PC-3 (cell line): ENCODE measurements at places on chromosomes 16 and 17. TPM values are rescaled to one million over a fixed set of nuclear protein-coding genes. Genes with fewer than 3 reads are reported as not detected.
A peak's percentile ranks its signal among the peaks of the same experiment; 100 is the strongest.

DNA sequence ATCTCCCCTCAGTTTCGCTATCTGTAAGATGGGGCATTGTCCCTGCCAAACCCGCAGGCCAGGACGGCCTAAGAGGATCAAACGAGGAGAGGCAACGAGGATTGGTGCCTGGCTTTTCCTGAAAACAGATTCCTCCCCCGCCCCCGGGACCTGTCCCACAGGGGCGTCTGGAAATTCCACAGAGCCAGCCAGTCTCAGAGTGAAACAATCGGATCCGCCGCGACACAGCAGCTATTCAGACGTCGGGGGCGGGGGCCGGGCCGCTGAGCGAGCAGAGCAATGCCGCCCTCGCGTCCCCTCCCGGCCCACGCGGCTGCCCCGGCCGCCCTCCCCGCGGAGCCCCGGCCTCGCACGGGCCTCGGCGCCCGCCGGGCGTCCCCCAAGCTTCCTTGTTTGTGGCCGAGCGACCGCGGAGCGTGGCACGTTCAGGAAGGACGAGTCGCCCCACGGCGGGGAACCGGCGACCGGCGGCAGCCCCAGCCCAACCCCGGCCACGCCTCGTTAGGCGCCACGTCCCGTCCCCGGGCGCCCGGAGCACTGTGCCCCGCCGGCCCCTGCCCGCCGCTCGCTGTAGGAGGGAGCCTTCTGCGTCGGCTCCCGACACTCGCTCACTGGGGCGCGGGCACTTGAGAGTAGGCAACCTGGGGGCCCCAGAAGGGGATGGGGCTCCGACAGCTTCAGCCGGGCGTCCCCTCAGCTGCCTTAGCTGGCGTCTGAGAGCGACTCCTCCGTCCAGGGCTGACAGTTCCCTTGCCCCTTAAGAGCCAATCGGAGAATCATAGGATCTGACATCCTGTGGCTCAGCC lies 29.6 kb upstream of the PHOSPHO1 start:
- H3K27me3 ChIP-seq = no peaks in the 10 kb centered on the region
- DNase-seq = peak; percentile 79
- H3K36me3 ChIP-seq = no peaks in the 10 kb centered on the region
- H3K27ac ChIP-seq = peak overlapping the region; percentile 35
- peaks cover 12% of the 10 kb centered on the region for H3K4me1 ChIP-seq

Gene HEATR9
- total RNA-seq = not detected in 2 replicates

DNA sequence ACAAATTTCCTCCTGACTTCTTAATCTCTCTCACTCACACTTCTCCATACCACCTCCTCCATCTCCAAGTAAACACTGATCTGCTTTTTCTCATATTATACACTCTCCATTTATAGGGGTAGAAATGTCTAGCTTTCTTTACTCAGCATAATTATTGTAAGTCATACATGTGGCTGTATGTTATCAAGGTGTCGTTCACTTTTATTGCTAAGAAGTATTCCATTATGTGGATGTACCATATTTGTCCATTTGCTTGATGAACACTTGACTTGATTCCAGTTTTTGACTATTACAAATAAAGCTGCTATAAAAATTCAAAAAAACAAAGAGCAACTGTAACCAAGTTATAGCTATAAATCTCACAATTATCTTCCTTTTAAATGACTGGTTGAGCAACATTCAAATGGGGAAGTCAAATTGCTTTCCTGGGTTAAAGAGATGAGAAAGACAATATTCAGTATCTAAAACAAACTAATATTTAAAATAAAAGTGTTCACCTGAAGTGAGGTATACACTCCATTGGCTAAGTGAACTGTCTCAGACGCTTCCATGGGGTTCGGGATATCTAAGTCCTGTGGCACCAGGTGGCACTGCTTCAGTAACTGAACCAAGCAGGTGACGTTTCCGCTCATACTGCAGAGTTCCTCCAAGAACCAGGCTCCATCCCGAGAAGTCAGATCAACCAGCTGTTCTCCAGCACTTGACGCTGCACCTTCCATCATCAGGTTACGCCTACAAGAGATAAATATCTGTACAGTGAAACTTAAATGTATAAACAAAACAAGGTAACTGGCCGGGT lies 32.6 kb upstream of the ARL6IP1 start:
- H3K27ac ChIP-seq = no peak overlapping the region
- H3K36me3 ChIP-seq = peaks cover 66% of the 10 kb centered on the region
- no peak for DNase-seq
- no peaks in the 10 kb centered on the region for H3K27me3 ChIP-seq
- no peak overlapping the region for H3K4me3 ChIP-seq
- no peaks in the 10 kb centered on the region for H3K4me1 ChIP-seq

Gene MPDU1
- total RNA-seq = 71.0 and 94.1 TPM in 2 replicates

Gene HLF
- total RNA-seq = 0.23 and 0.66 TPM in 2 replicates

Gene SLC13A2
- total RNA-seq = not detected in 2 replicates

Gene C17orf78
- not detected in 2 replicates for total RNA-seq

DNA sequence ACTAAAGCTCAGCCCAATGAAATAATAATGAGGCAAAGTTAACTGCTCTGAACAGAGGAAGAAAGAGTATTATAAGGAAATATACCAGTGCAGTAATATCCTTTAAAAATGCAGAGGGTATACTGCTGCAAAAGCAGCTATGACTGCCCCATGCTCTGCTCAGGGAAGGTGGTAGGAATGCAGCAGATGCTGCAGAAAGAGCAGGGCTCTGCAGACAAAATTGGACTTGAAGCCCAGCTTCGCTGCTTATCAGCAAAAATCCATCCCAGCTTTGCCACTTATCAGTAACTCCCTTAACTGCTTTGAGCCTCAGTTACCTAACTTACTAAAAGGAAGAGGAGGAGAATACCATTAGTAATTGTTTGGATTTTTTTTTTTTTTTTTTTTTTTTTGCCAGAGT lies 533.8 kb upstream of the CDH5 start:
- no peak overlapping the region for H3K27ac ChIP-seq
- H3K4me3 ChIP-seq = no peak overlapping the region
- H3K36me3 ChIP-seq = no peaks in the 10 kb centered on the region
- no peaks in the 10 kb centered on the region for H3K4me1 ChIP-seq
- H3K27me3 ChIP-seq = no peaks in the 10 kb centered on the region
- DNase-seq = no peak

Gene TBL3
- total RNA-seq = 71.5 and 111 TPM in 2 replicates

Gene ADAP2
- total RNA-seq = 0.86 and 2.5 TPM in 2 replicates

- no peak overlapping the region for H3K27ac ChIP-seq
- no peak for DNase-seq
- peaks cover under 1% of the 10 kb centered on the region; the same call in 1 of the 2 replicates for H3K36me3 ChIP-seq
- H3K4me3 ChIP-seq = peak overlapping the region; percentile 90
- H3K27me3 ChIP-seq = no peaks in the 10 kb centered on the region
- peaks cover 5% of the 10 kb centered on the region; the same call in 1 of the 2 replicates for H3K4me1 ChIP-seq
Observed at GRCh38 chr16:2883458-2883908, 468 bp downstream of the FLYWCH2 start.

- no peaks in the 10 kb centered on the region for H3K4me1 ChIP-seq
- no peaks in the 10 kb centered on the region for H3K27me3 ChIP-seq
- no peak overlapping the region for H3K4me3 ChIP-seq
- H3K36me3 ChIP-seq = peaks cover 72% of the 10 kb centered on the region
Observed at GRCh38 chr17:45098869-45099616, 33.3 kb downstream of the PLCD3 start.

DNA sequence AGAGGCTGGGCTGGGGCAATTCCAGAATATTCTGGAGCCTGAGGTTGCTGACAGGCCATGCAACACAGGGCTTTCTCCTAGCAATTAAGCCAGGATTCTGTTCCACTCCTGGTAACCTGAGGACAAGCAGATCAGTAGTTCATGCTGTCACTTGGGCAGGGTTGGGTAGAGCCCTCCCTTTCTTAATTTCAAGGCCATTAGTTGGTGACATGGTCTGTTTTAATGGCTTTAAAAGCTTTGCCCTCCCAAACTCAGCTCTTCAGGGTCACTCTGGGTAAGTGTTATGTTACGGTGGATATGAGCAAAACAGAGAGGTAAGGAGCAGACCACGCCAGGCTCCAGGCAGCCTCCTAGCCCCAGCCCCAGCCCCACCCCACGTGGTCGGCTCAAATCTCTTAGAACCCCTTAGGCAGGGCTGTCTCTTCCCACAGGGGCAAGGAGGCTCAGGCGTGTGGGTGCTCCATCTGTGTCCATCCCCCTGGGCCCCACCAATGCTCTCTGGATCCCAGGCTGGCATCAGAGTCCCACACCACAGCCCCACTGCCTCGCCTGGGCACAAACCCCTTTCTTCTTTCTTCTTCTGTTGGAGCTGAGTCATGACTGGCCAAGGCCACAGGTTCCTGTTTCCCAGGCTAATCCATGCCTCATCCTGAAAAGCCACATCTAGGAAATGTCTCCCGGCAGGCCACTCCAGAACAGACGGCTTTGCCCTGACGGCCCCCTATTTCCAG lies 27.5 kb downstream of the CEP295NL start:
- no peak overlapping the region for H3K4me3 ChIP-seq
- H3K4me1 ChIP-seq = peaks cover 23% of the 10 kb centered on the region
- H3K36me3 ChIP-seq = peaks cover 4% of the 10 kb centered on the region; the same call in 1 of the 2 replicates
- H3K27me3 ChIP-seq = no peaks in the 10 kb centered on the region

- no peak overlapping the region for H3K27ac ChIP-seq
- H3K4me1 ChIP-seq = no peaks in the 10 kb centered on the region
- no peak overlapping the region for H3K4me3 ChIP-seq
- no peaks in the 10 kb centered on the region for H3K36me3 ChIP-seq
- DNase-seq = no peak
- H3K27me3 ChIP-seq = no peaks in the 10 kb centered on the region
Observed at GRCh38 chr16:85316944-85317343, 204.7 kb upstream of the CIBAR2 start.

GRCh38 chr17:68580236-68580770 lies 20.9 kb downstream of the FAM20A start:
- no peaks in the 10 kb centered on the region for H3K36me3 ChIP-seq
- H3K4me1 ChIP-seq = no peaks in the 10 kb centered on the region
- H3K27me3 ChIP-seq = no peaks in the 10 kb centered on the region
- DNase-seq = no peak
- H3K27ac ChIP-seq = no peak overlapping the region
- no peak overlapping the region for H3K4me3 ChIP-seq
